ENCODE measurements at places on chromosomes 1 and 21. TPM values are rescaled to one million over a fixed set of nuclear protein-coding genes. Genes with fewer than 3 reads are reported as not detected.

GRCh38 chr1:183894290-183894565, 89.3 kb downstream of the RGL1 start:
- H3K27ac ChIP-seq = no peak overlapping the region
- H3K36me3 ChIP-seq = peaks cover 1% of the 10 kb centered on the region
- H3K27me3 ChIP-seq = no peaks in the 10 kb centered on the region
- DNase-seq = no peak

GRCh38 chr21:44517175-44517899, 22.7 kb downstream of the KRTAP10-1 start:
- no peaks in the 10 kb centered on the region for H3K4me1 ChIP-seq
- peak; percentile 33 for DNase-seq
- no peaks in the 10 kb centered on the region for H3K27me3 ChIP-seq
- H3K36me3 ChIP-seq = no peaks in the 10 kb centered on the region
- H3K27ac ChIP-seq = no peak overlapping the region

DNA sequence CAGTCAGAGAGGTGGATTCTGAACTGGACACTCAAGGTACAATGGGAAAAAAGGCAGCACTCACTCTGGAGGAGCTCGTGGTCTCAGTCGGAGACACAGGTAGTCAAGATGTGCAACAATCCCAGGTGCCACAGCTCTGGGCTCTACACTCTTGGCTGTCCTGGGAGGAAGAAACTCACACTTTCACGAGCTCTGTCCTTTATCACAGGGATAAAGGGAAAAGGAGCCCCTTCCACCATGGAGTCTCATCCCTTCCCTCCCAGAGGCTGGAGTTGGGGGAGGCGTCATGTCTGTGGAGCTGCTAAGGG, 20.3 kb downstream of the CDK18 start:
- no peak overlapping the region for H3K27ac ChIP-seq
- no peaks in the 10 kb centered on the region for H3K36me3 ChIP-seq
- peaks cover 2% of the 10 kb centered on the region for H3K4me1 ChIP-seq
- H3K4me3 ChIP-seq = no peak overlapping the region
- peaks cover 3% of the 10 kb centered on the region for H3K27me3 ChIP-seq

GRCh38 chr1:104182251-104182650, 432.6 kb downstream of the AMY1C start:
- no peaks in the 10 kb centered on the region for H3K36me3 ChIP-seq
- no peak overlapping the region for H3K27ac ChIP-seq
- H3K4me3 ChIP-seq = no peak overlapping the region
- no peaks in the 10 kb centered on the region for H3K27me3 ChIP-seq

DNA sequence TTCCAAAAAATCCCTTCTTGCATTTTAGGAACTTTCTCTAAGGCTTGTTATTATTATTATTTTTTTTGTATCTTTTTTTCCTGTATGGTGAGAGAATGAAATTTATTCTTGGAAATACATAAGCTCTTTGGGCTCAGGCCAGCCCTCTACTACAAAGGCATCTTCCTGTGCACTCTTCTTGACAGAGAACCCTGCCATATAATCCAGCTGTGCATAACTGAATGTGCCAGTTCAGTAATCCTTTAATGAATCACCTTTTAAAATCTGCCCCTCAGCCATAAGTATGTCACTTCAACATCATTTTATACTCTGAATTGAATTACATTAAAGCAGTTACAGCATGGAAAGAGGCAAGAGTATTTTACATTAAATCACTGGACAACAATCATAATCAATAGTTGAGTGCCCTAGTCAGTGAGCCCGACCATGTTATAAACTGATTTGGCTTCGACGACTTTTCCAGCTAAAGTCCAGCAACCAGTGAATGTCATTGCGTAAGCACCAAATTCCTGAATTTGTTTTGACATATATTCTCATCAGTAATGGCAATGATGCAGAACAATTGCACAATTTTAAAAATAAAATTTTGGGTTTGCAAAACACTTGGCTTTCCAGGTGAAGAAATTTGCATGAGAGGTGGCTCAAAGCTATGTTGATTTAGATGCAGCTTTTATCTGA, 59.2 kb upstream of the KCNK2 start:
- no peak for DNase-seq
- H3K4me3 ChIP-seq = no peak overlapping the region
- no peak overlapping the region for H3K27ac ChIP-seq
- no peaks in the 10 kb centered on the region for H3K4me1 ChIP-seq
- no peaks in the 10 kb centered on the region for H3K36me3 ChIP-seq
- no peaks in the 10 kb centered on the region for H3K27me3 ChIP-seq

MYOM3 gene
- not detected for total RNA-seq

GRCh38 chr1:180887841-180888240, 24.9 kb upstream of the KIAA1614 start:
- H3K4me3 ChIP-seq = no peak overlapping the region
- peaks cover 2% of the 10 kb centered on the region for H3K36me3 ChIP-seq
- H3K4me1 ChIP-seq = no peaks in the 10 kb centered on the region
- no peak for DNase-seq

DNA sequence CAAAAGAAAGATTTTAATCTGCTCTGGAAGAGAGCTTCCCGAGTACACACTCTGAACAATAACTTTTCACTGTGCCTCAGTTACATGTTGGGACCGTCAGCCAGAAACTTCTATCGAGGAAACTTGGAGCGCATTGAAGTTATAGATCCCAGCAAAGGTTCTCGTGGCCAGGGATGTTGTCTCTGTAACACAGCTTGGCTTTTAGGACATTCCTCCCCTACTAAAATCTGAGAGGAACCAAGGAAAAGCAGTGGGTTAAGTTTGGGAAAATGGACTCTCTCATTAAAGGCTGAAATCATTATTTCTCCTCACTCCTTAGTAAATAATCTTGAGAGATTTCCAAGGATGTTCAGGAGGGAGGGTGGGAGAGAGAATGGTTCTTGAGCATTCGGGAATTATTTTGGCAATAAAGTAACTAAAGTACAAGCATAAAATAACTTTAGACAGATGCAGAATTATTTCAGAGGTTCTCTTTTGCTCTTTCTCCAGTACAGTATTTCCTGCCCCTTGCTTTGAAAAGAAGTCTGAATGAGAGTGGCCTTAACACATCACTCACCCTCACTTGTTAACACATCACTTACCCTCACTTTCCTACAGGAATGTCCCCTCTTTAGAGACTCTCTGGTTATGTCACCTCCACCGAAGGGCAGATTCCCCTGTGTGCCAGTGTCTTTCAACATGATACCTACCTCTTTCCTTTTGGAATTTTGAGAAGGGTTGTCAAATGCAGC, 1.8 kb upstream of the NFIA start:
- H3K27me3 ChIP-seq = peaks cover 34% of the 10 kb centered on the region
- peaks cover 2% of the 10 kb centered on the region for H3K36me3 ChIP-seq
- H3K27ac ChIP-seq = no peak overlapping the region
- peak overlapping the region; percentile 29 for H3K4me3 ChIP-seq
- DNase-seq = no peak
- H3K4me1 ChIP-seq = peaks cover 54% of the 10 kb centered on the region

DNA sequence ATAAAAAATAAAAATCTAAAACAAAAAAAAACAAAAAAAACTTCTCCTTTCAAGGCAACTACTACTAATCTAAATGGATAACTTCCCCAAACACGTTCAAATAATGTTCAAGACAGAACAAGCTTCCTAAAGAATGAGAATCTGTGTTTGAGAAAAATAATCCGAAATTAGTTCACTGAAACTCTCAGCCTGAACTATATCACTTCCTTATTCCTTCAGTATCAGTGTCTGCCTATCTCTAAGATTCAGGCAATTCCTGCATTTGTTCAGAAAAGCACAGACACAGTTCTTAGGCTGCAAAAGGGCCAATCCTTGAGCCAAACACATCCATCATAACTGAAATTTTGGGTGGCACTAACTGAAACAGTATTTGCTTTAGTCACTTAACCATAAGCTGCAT, 22.4 kb downstream of the DSTYK start:
- no peaks in the 10 kb centered on the region for H3K27me3 ChIP-seq
- no peak for DNase-seq
- no peak overlapping the region for H3K4me3 ChIP-seq
- peaks cover 46% of the 10 kb centered on the region for H3K36me3 ChIP-seq
- no peak overlapping the region for H3K27ac ChIP-seq
- peaks cover 71% of the 10 kb centered on the region for H3K4me1 ChIP-seq

KRTAP13-2 gene
- not detected for total RNA-seq

DNA sequence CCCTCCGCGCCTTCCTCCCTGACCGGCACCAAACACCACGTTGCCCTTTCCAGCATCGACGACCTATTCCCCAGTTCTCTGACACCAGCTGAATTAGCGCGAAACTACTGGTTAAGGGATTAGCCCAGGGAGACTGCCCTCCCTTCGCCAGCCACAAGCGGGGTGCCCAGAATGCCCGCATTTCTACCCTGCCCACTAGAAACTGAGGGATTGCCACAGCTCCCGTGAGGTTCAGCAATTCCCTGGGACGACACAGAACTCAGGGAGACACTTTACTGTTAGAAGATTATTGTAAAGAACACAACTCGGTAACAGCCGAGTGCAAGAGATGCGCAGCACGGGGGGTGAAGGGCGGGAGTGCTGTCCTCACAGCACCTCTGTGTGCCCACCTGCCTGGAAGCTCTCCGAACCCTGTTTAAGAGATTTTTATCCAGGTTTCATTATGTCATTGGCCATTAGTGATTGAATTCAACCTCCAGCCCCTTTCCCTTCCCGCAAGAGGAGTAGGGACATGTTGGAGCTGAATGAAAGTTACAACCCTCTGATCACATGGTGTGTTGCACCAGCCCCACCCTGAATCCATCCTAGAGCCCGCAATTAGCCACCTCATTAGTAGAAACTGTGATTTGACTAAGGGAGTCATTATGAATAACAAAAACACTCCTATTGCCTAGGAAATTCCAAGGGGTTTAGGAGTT, 15.8 kb upstream of the RIPPLY3 start:
- H3K36me3 ChIP-seq = peaks cover 8% of the 10 kb centered on the region
- H3K4me3 ChIP-seq = peak overlapping the region; percentile 77
- H3K4me1 ChIP-seq = peaks cover 35% of the 10 kb centered on the region
- H3K27ac ChIP-seq = peak overlapping the region; percentile 89
- no peak for DNase-seq
- H3K27me3 ChIP-seq = no peaks in the 10 kb centered on the region

DNA sequence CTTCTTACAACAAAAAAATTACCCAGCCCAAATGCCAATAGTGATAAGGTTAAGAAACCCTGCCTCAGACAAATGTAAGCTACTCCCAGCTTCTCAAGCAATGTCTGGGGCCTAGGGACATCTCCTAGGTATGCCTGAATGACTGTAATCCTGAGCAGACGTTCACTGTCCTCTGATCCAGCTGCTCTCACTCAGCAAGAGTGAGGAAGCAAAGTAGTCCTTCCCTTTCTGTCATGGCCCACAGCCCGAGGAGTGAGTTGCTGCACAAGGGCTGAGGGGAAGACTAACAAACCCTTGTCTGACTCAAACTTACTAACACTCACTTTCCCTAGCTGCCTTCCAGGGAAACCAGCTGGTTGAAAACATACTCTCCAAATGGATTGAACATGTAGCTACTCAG, 124.9 kb upstream of the TNFSF4 start:
- no peak overlapping the region for H3K4me3 ChIP-seq
- peak overlapping the region; percentile 83 for H3K27ac ChIP-seq
- peaks cover 11% of the 10 kb centered on the region for H3K36me3 ChIP-seq

DNA sequence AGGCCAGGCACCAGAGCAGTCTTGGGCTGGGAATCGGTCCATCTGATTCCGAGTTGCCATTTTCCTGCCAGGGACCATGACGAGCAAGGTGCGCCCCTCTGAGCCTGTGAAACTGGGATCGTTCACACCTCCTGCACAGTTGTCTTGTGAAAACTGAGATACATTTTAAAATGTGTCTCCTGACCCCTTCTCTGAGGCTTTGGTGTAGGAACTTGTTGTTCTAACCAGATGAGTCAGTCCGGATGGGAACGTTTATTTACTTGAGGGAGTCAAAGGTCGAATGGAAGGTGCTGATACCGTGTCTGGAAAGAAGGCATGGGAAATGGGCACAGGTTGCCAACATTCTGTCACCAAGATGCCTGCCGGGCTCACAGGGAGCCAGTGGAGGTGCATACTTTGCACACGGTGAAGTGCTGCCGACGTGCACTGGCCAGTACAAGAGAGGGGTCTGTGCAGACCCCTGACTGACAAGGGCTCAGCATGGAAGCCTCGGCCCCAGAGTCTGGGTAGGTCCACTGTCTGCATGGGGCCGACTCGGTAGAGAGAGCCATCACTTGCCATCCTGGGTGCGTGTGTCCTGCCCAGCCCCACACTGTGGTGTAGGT, 7.4 kb upstream of the KCNN3 start:
- H3K4me3 ChIP-seq = no peak overlapping the region
- DNase-seq = no peak
- peaks cover 4% of the 10 kb centered on the region for H3K27me3 ChIP-seq
- no peak overlapping the region for H3K27ac ChIP-seq

DNA sequence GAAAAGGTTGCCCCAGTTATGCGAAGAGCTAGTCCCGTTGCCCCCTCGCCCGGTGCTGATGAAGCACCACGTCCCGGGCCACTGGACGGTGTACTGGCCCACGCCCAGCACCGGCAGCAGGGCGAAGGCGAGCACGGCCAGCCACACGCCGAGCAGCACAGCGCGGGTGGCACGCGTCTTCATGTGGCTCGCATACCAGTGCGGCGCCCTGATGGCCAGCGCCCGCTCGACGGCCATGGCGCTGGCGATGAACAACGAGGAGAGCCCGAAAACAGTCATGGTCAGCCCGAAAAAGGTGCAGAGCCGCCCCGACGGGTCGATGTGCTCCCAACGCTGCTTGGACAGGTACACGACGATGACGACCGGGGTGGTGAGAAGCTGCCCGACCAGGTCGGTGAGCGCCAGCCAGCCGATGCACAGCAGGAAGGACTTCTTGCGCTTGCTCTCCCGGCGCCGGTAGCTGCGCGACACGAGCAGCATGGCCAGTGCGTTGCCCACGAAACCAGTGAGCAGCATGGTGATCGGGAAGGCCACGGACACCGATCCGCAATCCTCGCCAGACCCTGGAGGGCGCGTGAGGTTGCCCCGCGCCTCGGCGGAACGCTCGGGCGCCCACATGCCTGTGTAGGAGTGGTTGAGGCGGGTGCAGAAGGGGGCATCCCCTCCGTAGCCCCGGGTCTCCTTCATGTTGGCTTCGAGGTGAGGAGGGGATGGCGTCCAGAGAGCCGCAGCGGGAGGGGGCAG, 553 bp downstream of the PTGER3 start:
- peaks cover 15% of the 10 kb centered on the region for H3K4me1 ChIP-seq
- no peaks in the 10 kb centered on the region for H3K36me3 ChIP-seq
- DNase-seq = peak; percentile 21

Measured in activated naive CD8-positive, alpha-beta T cell treated with anti-CD3 and anti-CD28 coated beads for 36 hours (primary cell).